ENCODE measurements at places on chromosomes 2 and 18.

- DNase-seq: no peak
Observed at GRCh38 chr2:69989009-69989408, 27.6 kb upstream of the ASPRV1 start.

DNA sequence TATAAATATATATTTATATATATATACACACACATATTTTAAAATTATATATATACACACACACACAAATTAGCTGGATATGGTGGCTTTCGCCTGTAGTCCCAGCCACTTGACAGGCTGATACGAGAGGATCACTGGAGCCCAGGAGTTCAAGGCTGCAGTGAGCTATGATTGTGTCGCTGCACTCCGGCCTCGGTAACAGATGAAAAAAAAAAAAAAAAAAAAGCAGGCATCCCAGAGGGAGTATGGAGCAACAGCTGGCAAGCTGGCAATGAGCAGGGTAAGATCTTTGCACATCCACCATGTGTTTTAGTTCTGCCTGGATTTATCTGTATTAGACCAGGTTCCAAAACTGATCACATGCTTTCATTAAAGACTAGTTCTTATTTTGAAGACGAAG, 170.1 kb downstream of the MAP2 start:
- no peak for DNase-seq

GRCh38 chr2:45177870-45178269, 168.6 kb upstream of the SIX2 start:
- DNase-seq: peak; percentile 81

DNA sequence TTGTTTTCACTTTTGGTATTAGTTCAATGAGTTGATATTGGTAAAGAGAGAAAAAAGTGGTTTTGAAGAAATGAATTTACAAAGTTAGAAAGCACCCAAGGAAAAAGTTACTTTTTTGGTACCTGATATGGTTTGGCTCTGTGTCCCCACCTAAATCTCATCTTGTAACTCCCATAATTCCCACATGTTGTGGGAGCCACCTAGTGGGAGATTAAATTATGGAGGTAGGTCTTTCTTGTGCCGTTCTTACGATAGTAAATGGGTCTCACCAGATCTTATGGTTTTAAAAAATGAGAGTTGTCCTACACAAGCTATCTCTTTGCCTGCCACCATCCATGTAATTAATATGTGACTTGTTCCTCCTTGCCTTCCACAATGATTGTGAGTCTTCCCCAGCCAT, 965.6 kb upstream of the NRXN1 start:
- no peak for DNase-seq

GRCh38 chr2:135475128-135475527, 55.9 kb downstream of the ZRANB3 start:
- DNase-seq: no peak
